Stimulated activated CD8-positive, alpha-beta memory T cell treated with anti-CD3 and anti-CD28 coated beads, Interleukin-7, amount 100 ng/mL, for 1 hour (primary cell): ENCODE measurements at places on chromosomes 7 and 10.

- DNase-seq, result no peak
Observed at GRCh38 chr10:132547421-132547861, 9.9 kb downstream of the INPP5A start.

- no peak for DNase-seq
Observed at GRCh38 chr10:76624470-76624869, 1013.1 kb downstream of the KCNMA1 start.

DNA sequence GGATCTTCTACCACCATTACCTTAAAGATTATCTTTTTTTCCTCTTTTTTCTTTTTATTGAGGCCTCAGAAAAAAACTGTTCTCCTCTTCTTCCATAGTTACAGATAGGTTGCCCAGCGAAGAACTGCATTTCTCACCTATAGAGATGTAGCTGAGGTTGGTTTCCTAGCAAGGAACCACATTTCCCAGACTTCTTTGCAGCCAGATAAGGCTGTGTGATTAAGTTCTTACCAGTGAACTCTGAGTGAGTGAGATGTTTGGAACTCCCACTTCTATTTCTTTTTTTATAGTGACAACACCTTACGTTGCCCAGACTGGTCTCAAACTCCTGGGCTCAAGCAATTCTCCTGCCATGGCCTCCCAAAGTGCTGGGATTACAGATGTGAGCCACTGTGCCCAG is 5.9 kb upstream of the MCMBP start:
- DNase-seq, result no peak

GRCh38 chr10:484441-484924 is 205.0 kb downstream of the DIP2C start:
- DNase-seq, result no peak

DNA sequence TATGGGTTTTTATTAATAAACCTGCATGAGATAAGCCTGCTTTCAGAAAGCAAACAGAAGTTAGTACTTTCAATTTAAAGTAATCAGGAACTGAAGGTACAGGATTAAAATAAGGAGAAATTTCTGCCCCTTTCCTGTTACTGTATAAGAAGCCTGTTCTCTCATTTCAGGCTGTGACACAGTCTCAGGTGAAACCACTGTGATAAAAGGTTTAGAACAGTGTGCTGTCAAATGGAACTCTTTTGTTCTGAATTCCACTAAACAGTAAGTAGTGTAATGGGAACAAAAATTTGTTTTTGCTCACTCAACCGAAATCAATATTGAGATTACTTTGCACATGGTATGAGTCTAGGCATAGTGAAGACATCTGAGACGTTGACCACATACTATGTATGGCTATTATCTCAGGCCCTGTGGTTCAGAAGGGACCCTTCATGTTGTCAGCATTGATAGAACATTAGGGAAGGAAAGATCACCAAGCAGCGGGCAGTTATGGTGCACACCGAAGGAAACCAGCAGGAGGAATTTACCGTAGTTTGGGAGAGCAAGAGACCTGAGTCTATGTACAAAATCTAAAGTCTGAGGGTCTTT is 14.9 kb downstream of the HEPACAM2 start:
- no peak for DNase-seq

DNA sequence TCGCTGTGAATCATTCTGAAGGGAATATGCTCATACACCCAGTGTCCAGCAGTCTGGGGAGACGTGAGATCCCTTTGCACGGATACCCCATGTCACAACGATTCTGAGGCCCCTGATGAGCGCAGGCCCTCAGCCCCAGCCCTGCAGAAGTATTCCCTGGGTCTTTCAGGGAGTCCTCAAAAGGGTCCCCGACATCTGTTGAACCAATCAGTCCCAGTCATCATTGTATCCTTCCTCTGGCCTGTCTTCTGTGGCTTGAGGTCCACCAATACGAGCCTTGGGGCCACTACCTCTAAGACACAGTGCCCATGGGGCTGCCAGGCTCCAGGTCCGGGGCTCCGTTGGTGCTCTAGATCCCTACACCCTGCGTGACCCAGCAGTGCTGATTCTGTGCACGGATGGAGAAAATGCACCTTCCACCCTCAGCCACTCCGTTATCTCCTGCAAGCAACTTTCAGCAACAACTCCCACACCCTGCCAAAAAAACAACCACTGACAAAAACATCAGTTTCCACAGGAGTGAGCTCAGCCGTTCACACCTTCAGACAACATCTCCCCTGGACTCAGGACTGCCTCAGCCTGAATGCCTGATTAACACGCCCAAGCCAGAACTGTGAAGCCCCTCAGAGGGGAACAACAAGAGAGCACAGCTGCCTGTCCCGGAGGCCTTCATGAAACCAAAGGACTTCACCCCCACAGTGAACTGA is 46.9 kb upstream of the KDM7A start:
- DNase-seq, result no peak

DNA sequence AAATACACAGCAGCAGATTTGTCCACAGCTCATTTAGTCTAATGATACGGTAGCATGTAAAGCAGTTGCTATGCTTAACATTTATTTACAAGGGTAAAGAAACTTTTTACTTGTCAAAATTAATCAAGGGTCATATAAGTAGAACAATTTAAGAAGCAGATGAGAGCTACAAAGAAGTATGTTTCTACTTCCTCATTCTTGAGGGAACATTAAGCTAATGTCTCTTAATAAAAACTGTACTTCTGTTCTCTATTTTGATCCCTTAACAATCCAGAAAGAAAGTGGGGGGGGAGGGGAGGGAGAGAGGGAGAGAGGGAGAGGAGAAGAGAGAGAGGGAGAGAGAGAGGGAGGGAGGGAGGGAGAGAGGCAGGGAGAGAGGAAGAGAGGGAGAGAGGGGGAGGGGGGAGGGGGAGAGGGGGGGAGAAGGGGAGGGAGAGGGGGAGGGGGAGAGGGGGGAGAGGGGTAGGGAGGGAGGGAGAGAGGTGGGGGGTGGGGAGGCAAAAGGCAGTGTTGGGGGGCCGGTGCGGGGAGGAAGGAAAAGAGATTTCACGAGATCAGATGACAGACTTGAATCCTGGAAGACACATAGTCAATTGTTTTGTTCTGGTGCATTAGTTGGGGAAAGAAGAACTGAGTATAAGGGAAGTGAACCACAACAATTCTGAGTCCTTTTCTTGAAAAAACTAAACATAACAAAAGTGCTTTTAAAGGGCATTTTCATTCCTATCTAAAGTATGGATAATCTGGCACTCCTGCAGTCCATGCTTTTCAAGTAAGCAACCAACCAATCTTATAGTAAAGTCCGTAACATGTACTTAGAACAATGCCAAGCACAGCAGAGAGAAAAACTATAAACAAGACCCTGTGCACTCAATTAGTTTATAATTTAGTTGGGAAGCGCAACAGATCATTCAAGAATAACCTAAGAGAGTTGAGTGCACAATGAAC is 128.0 kb downstream of the USP6NL start:
- no peak for DNase-seq

DNA sequence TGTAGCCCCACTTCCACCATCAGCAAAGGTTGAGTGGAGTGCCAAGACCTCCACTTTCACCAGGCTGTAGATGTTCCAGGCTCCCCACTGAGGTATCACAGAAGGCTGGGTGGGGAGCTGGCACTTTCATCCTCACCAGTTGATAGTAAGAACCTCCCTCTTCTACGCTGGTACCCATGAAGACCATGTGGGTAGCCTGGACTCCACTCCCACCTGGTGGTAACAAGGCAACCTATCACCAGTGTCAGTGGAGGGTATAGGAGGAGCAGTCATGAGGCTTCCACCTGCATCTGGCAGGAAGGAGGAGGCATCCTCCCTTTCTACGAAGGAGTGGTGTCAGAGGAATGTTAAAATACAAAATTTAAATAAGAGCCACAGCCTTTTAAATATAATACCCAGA is 4.4 kb downstream of the SMIM30 start:
- DNase-seq, result no peak

- no peak for DNase-seq
Observed at GRCh38 chr7:150781103-150781502, 19.1 kb downstream of the TMEM176B start.

- DNase-seq, result no peak
Observed at GRCh38 chr7:28983396-28984190, 25.5 kb upstream of the TRIL start.

GRCh38 chr10:44391981-44392380 is 7.1 kb upstream of the CXCL12 start:
- no peak for DNase-seq

DNA sequence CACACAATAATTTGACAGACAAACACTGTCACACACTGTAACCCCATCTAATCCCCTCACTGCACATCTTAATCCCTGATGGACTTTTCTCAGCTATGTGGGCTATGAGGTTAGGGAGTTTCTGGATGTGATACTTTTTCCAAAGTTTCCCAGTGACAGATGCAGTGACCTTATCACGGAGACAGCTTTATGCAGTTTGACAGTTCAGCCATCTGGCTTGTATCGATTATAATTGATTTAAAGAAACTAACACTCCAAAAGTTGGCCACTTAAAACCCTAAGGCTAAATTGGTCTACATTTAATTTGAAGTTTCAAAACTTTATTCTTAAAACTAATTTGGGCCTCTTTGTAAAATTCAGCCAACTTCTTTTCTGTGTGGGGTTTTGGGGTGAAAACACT is 196.7 kb downstream of the SDK1 start:
- no peak for DNase-seq

- DNase-seq, result no peak
Observed at GRCh38 chr7:148286150-148286549, 304.4 kb upstream of the C7orf33 start.

DNA sequence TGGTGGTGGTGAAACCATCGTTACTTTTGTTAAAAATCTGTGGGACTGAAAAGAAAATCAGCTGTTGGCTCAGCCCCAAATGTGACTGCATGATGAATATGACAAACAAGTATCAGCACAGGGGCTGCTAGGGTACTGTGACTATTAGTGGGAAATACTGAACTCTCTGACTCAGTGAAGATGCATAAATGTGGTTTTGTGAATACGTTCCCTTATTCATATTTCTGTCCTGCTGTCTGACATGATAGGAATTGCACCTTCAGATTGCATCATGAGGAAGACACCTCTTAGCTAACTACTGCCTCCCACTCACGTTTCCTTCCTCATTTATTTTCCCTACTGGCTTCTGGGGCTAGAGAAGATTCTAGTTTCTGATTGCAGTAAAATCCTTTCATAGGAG is 1.4 kb downstream of the CLEC5A start:
- DNase-seq, result no peak

- no peak for DNase-seq
Observed at GRCh38 chr7:16999541-17000267, 117.9 kb upstream of the AGR3 start.

GRCh38 chr10:79308969-79309665 is 38.2 kb upstream of the PPIF start:
- DNase-seq, result no peak

DNA sequence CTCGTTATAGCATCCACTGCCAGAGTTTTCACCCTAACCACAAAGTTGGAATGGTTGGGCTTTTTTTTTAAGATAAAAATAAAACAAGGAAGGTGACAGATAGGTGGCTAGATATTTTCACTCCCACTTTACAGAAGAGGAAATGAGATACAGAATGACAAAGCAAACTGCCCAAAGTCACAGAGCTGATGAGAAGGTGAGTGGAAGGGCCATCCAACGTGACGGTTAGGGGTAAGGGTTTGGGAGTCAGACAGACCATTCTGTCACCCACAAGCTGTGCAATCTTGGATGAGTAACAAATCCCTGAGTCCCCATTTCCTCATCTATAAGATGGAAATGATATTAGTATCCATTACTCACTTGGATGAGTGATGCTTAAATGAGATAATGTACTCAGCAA is 106.9 kb upstream of the PDLIM1 start:
- DNase-seq, result no peak

GRCh38 chr10:26839966-26840627 is 20.7 kb downstream of the ABI1 start:
- no peak for DNase-seq

DNA sequence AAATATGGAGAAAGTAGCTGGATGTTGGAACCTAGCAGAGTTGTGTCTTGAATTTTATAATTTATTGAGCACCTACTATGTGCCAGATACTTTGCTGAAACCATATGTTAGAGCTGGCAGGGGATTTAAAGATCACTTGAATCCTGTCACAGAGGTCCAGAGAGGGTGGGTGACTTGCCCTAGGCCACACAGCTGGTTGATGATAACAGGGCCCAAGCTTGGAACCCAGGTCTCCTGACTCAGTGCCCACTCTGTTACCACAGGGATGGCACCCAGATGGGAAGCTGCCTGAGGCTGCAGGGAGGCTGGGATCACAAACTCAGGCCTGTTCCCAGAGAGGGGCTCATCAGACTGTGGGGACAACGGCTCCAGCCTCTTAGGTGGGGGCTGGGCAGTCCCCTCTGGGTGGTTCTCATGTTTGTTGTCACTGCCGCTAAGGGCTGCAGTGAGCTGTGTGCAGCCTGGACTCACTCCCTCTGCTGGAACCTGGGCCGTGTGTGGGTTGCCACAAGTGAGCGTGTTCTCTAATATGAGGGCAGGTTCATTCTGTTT is 18.6 kb downstream of the GOLGA7B start:
- DNase-seq, result no peak

GRCh38 chr7:130441408-130441869 is 623 bp upstream of the CEP41 start:
- no peak for DNase-seq

DNA sequence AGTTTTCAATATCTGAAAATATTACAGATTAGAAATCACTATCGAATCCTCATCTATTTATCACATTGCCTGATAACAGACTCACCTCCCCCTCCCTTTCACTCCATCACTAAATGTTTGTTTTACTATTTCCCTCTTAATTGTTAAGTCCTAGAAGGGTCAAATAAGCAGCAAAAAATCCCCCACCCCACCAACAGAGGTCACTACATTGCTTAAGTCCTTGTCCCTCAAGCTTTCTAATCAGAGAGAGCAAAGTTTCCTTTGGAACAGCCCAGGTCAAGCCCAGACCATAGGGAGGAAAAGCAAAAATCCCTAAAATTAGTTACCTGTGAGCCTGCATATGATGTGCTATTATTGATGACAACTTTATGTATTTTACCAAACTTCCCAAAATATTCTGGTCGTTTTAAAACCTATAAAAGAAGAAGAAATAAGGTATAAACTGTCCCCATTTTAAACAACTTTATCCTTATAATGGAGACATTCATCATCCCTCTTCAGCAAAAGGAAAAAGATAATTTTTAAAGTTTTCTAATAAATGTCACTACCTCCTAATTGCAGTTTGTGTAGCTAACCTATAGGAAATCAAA is 95.0 kb downstream of the CNOT4 start:
- no peak for DNase-seq

DNA sequence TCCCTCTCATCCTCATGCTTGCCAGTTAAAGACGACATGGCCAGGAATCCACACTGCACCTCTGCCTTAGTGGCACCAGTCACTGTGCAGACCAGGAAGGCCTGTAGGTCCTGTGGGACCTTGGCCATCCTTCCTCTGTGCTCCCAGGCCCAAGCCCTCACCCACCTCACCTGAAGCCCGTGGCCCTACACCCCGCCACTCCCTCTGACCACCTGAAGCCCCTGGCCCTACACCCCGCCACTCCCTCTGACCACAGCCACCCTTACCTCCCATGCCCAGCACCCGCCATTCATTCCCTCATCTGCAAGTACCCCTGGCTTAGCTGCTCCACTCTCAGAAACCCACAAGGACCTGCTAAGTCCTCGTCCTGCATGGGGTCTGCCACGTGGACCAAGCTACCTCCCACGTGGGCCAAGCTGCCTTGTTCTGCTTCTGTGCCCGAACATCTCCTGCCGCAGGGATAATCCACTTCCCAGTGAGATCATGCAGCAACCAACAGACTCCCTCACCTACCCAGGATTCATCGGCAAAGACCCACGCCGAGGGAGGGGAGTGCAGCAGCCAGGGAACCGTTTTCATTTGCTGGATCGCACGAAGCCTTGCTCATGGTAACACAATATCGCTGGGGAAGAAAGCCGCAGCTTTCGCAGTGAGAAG is 151.2 kb downstream of the TCERG1L start:
- DNase-seq, result no peak
